ENCODE measurements at places on chromosomes 3 and 15. TPM values are rescaled to one million over a fixed set of nuclear protein-coding genes. Genes with fewer than 3 reads are reported as not detected.

- no peak overlapping the region for H3K4me3 ChIP-seq
- H3K36me3 ChIP-seq = no peaks in the 10 kb centered on the region
- no peak overlapping the region for H3K27ac ChIP-seq
- peaks cover 26% of the 10 kb centered on the region for H3K4me1 ChIP-seq
- DNase-seq = no peak
- H3K27me3 ChIP-seq = no peaks in the 10 kb centered on the region
These were observed 31.5 kb upstream of the FBLN2 start for GRCh38 chr3:13517253-13517977.

DNA sequence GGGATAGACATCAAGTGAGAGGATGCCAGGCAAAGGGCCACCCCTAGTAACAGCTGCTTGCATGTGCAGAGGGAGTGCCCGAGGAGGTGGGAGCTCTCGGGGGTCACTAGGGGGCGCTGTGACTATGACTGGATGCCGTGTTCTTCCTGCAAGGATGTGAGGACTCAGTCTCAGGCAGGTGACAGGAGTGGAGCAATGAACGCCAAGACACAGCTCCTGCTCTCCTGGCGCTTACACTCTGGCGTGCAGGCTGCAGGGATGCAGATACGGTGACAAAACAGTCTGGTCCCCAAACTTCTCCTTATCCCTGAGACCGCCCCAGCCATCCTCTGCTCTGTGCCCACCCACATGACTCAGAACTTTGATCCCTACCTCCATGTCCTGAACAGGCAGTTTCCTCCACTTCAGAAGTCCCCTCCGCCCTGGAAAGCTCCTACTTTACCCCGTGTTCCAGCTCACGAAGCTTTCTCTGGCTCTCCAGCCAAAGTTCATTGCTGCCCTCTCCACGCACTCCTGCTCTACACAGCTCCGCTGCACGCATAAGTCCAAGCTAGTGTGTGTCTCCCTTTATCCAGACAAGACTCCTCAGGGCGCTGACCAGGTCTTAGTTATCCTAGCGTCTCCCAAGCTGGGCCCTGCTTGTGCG is 14.7 kb downstream of the RHOV start:
- H3K27me3 ChIP-seq = no peaks in the 10 kb centered on the region
- H3K36me3 ChIP-seq = peaks cover 21% of the 10 kb centered on the region
- H3K27ac ChIP-seq = peak overlapping the region; percentile 73
- peaks cover 30% of the 10 kb centered on the region for H3K4me1 ChIP-seq

- peaks cover 17% of the 10 kb centered on the region for H3K4me1 ChIP-seq
- no peaks in the 10 kb centered on the region for H3K36me3 ChIP-seq
- no peak overlapping the region for H3K27ac ChIP-seq
- no peak for DNase-seq
- no peak overlapping the region for H3K4me3 ChIP-seq
These were observed 25.1 kb downstream of the POLR2M start for GRCh38 chr15:57731530-57732103.

GRCh38 chr15:35252351-35252865 is 167.3 kb upstream of the NANOGP8 start:
- no peaks in the 10 kb centered on the region for H3K36me3 ChIP-seq
- peaks cover 12% of the 10 kb centered on the region for H3K4me1 ChIP-seq
- H3K27ac ChIP-seq = no peak overlapping the region
- no peaks in the 10 kb centered on the region for H3K27me3 ChIP-seq
- DNase-seq = no peak

CHRNA5 gene
- total RNA-seq = 2.3 TPM

FRMD4B gene
- total RNA-seq = 39.0 TPM
